Stimulated activated naive CD8-positive, alpha-beta T cell treated with anti-CD3 and anti-CD28 coated beads, Interleukin-15, Interleukin-2, amounts not matched to agents 100 U/mL and 50 U/mL, for 24 hours (primary cell): ENCODE measurements at places on chromosomes 3 and 15.

DNA sequence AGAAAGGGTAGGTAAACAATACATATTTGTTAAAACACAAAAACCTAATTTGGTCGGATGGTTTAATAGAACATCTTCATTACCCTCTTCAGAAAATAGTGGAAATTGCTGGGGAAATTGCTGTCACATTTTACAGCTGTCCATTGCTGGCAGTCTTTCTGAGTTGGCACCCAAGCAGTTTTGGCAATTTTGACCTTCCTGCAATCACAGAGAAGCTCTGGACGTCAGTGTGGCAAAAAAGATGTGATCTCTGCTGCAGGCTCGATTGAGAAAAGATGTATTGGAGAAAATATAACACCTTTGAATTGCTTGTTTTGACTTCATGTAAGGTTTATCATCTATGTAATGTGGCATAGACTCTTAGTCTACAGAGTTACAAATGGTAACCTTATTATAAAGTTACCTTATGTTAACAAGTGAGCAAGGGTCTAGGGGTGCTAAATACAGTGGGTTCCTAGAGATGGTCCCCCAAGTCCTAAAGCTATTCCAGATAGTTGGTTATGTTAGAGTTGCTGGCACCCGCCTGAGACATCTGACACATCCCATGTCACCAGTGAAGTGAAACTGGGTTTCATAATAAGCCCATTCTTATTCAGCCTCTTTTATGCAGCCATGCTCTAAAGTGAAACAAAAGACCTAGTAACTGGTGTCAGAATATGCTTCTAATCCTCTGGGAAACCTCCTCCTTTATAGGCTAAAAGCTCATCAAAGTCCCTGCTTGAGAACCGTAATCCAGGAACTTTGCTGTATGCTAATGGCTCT is 14.0 kb downstream of the UBE2E1 start:
- no peak for DNase-seq

- DNase-seq = no peak
Measured at GRCh38 chr3:125375950-125376679, 990 bp upstream of the ZNF148 start.

DNA sequence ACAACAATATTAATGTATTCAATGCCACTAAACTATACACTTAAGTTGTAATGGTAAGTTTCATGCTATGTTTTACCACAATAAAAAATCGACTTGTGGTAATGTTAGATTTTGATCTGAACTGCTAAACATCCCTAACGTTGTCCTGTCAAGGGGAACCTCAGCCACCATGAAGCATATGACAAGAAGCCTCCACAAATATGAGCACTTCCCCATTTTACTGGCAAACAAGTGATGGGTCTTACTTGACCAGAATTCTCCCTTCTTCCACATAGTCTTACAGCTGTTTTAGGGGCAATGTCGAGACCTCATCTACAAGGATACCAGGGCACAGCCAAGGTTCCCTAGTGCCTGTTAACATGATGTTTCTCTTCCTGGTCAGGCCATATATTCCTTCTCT is 124.2 kb upstream of the ABI3BP start:
- no peak for DNase-seq

GRCh38 chr15:66153549-66154415 is 99.8 kb downstream of the MEGF11 start:
- no peak for DNase-seq

- no peak for DNase-seq
Measured at GRCh38 chr15:39465843-39466749, 114.8 kb upstream of the THBS1 start.

- DNase-seq = no peak
Measured at GRCh38 chr15:93121973-93122910, 33.2 kb upstream of the RGMA start.
